ENCODE measurements at places on chromosomes 4 and X. TPM values are rescaled to one million over a fixed set of nuclear protein-coding genes. Genes with fewer than 3 reads are reported as not detected.

The MAGED4 gene
- 58.6 TPM for total RNA-seq

The CENPVL1 gene
- total RNA-seq, result not detected

The ZNF81 gene
- total RNA-seq, result 5.8 TPM

The INPP4B gene
- 15.6 TPM for total RNA-seq

The NSUN7 gene
- total RNA-seq, result 0.29 TPM

The SOD3 gene
- 2.1 TPM for total RNA-seq

The TCEAL6 gene
- not detected for total RNA-seq

The F9 gene
- total RNA-seq, result not detected

The SUPT20HL1 gene
- not detected for total RNA-seq

The SHOX gene
- total RNA-seq, result 13.4 TPM

The RAP2C gene
- 24.6 TPM for total RNA-seq

The S100P gene
- 0.29 TPM for total RNA-seq

The ZNF157 gene
- under 0.01 TPM for total RNA-seq

The HSPA4L gene
- 4.7 TPM for total RNA-seq

The CAPN6 gene
- total RNA-seq, result not detected

The DDIT4L gene
- total RNA-seq, result 2.2 TPM

The GPM6B gene
- 1.1 TPM for total RNA-seq

The SLC25A53 gene
- 7.6 TPM for total RNA-seq

The MTM1 gene
- 11.8 TPM for total RNA-seq

The KCNE5 gene
- total RNA-seq, result 0.36 TPM

The DCUN1D4 gene
- total RNA-seq, result 58.6 TPM

The BMX gene
- total RNA-seq, result not detected

The FRAS1 gene
- 5.1 TPM for total RNA-seq

The POU3F4 gene
- not detected for total RNA-seq

The NPY5R gene
- not detected for total RNA-seq

The CD38 gene
- under 0.01 TPM for total RNA-seq

The UGT2B17 gene
- not detected for total RNA-seq

The GYG2 gene
- total RNA-seq, result 6.2 TPM

The NUP54 gene
- total RNA-seq, result 51.9 TPM

The GAGE12E gene
- not detected for total RNA-seq

The NPY1R gene
- total RNA-seq, result under 0.01 TPM

Data from osteoblast (primary cell).